ENCODE measurements at places on chromosomes 13 and 19.

- DNase-seq: peak; percentile 11
Observed at GRCh38 chr19:33520844-33521479, 629 bp downstream of the PEPD start.

- no peak for DNase-seq
Observed at GRCh38 chr13:40220299-40220935, 446.0 kb downstream of the FOXO1 start.

DNA sequence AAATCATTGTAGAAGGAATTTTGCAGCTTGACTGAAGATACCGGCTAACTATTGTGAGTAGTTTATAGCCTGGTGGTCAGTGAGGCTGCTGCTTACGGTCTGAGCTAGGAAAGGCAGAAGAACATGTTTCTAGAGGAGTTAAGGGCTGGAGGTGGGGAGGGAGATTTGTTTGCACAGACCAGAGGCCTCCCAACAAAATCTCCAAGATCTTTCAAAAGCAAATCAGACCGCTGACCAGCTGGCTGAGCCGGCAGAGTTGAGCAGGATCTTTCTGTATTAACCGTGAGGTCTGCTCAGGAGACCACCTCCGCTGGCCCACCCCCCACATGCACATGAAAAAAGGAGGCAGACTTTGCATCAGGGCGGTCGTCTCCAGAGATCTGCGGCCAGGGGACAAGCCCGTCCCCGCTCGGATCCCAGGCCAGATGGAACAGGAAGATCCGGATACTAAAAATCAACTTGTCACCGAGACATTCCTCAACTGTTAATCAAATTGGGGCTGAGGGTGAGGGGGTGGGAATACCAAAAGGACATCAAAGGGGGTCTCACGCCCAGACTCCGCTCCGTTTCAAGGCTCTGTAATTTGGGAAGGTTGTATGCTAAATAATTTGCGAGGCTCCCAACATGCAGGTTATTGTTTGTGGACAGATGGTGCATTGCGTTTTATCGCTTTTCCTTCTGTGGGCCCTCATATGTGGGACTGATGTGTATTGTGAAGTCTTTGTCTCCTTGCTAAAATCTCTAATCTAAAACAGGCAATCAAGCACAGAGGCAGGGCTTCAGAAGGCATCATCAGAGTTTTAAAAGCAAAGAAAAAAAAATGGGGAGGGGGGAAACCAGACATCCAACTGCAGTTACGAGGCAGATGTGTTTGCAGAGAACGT lies 319.0 kb downstream of the ZNF536 start:
- no peak for DNase-seq

DNA sequence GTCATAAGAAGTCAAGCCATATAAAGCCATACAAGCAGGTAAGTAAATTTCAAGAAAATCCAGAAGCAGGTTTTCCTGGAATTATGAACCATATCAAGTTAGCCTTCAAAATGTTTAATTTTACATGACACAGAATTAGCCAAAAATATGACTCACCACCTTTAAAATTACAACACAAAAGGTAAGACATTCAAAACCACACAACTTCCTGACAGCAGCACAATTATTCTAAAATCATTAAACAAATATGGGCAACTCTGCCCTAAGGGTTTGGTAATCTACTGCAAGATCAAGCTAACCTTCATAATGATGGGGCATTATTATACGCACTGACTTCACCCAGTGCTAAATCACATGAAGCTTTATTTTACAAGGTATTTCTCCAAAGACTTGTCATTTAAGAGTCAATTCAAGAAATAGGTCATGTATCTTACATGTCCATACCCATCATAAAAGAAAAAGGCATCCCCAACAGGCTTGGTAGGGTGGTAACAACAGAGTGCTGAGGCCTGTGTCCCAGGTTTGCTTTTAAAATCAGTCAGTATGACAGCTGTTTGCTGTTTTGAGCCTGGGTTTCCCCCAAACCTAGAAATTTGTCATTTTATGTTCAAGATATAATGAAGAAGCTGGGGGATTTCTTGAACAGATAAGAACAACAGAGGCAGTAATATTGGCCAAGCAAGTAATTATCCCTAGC lies 15.2 kb downstream of the RCBTB1 start:
- no peak for DNase-seq

GRCh38 chr13:33026489-33027152 lies 10.4 kb downstream of the KL start:
- DNase-seq: no peak

- no peak for DNase-seq
Observed at GRCh38 chr19:38464421-38465082, 31.1 kb downstream of the RYR1 start.

GRCh38 chr13:48873081-48873480 lies 102.6 kb upstream of the FNDC3A start:
- no peak for DNase-seq

GRCh38 chr13:72180253-72180952 lies 313.4 kb upstream of the DACH1 start:
- no peak for DNase-seq

Data from NAMALWA (cell line).